ENCODE measurements at places on chromosomes 7 and 10. TPM values are rescaled to one million over a fixed set of nuclear protein-coding genes. Genes with fewer than 3 reads are reported as not detected.

GRCh38 chr10:35331894-35332640 is 4.2 kb upstream of the CCNY start:
- H3K36me3 ChIP-seq = no peaks in the 10 kb centered on the region
- no peaks in the 10 kb centered on the region for H3K27me3 ChIP-seq
- H3K4me3 ChIP-seq = no peak overlapping the region
- H3K4me1 ChIP-seq = peaks cover 77% of the 10 kb centered on the region

DNA sequence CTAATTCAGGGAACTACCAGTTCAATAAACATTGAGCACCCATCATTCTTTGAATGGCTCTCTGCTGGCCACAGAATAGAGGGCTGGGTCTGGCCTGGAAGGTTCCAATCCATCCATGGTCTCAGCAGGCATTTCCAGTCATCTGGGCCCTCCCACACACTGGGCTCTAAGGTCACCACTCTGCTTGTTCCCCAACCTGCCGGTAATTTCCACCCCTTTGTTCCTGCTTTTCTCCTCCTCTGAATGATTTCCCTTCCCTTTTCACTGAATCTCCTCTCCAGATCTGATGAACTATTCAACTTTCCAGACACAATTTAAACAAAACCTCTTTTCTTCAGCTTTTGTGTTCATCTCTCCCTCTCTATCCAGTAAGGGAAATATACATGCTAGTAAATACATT is 2.6 kb downstream of the BZW2 start:
- H3K27me3 ChIP-seq = no peaks in the 10 kb centered on the region
- no peaks in the 10 kb centered on the region for H3K36me3 ChIP-seq
- H3K4me1 ChIP-seq = peaks cover 43% of the 10 kb centered on the region
- DNase-seq = no peak
- H3K4me3 ChIP-seq = no peak overlapping the region

GRCh38 chr7:85426487-85426960 is 239.7 kb upstream of the SEMA3D start:
- H3K4me1 ChIP-seq = no peaks in the 10 kb centered on the region
- no peaks in the 10 kb centered on the region for H3K27me3 ChIP-seq
- no peak for DNase-seq
- H3K27ac ChIP-seq = no peak overlapping the region
- H3K36me3 ChIP-seq = no peaks in the 10 kb centered on the region
- H3K4me3 ChIP-seq = no peak overlapping the region

Gene OR2A42
- total RNA-seq = 0.11 TPM

DNA sequence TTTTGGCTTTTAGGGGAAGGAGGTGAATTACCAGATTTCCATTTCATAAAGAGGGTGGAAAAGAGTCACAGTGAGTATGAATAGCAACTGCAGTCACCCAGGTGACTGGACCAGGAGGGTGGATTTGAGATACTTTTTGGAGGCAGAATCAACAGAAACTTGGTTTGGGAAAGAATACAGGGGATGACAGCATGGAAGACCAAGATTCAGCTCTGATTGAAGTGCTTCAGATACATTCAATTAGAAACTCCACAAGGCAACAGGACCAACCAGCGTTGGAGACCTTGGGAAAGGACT is 83.0 kb downstream of the SGMS1 start:
- H3K27ac ChIP-seq = no peak overlapping the region
- H3K36me3 ChIP-seq = no peaks in the 10 kb centered on the region

DNA sequence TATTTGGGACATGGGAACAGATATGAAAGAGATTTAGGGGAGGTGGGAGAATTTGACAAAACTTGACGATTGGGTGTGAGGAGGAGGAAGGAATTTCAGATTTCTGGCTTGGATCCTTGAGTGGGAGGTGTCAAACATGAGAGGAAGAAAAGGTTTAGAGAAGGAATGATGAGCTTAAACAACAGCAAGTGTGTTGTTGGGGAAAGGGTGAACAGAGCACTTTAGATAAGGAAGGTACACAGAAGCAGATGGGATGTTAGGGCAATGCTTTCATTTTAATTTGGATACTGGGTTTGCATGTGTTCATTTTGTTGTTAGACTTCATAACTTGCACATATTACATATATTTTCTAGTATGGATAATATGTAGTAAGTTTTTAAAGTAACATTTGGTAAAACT is 23.2 kb downstream of the REEP3 start:
- DNase-seq = no peak
- no peak overlapping the region for H3K4me3 ChIP-seq
- no peak overlapping the region for H3K27ac ChIP-seq
- H3K27me3 ChIP-seq = no peaks in the 10 kb centered on the region
- no peaks in the 10 kb centered on the region for H3K36me3 ChIP-seq
